COLO829 (cell line): ENCODE measurements at places on chromosomes 3 and 15.

DNA sequence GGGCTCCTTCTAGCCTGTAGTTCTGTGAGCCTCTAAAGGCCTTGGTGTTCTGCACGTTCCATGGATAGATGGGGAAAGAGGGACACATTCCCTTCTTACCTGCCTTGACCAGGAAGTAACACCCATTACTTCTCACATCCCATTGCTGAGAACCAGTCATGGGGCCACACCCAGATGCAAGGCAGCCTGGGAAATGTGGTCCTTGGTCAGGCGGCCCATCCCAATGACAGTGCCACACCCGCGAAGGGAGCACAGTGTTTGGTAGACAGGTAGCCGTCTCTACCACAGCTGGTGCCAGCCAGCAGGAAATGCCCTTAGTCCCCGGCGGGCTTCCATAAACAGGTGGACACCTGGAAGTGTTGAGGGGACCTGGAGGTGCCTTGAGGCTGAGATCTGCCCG is 23.2 kb upstream of the LCTL start:
- no peak for DNase-seq

GRCh38 chr15:51837792-51838251 is 8.4 kb downstream of the TMOD3 start:
- DNase-seq: no peak

DNA sequence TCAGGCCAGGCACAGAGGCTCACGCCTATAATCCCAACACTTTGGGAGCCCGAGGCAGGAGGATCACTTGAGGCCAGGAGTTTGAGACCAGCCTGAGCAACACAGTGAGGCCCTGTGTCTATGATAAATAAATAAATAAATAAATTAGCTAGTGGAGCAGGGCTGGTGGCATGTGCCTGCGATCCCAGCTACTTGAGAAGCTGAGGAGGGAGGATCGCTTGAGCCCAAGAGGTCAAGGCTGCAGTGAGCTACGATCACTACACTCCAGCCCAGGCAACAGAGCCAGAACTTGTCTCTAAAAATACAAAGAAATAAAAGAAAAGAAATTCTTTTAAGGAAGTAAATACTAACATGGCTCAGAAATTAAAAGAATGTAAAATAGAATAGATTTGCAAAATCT is 91.8 kb downstream of the LIPC start:
- no peak for DNase-seq

GRCh38 chr15:86935841-86936240 is 856.2 kb downstream of the AGBL1 start:
- DNase-seq: no peak

DNA sequence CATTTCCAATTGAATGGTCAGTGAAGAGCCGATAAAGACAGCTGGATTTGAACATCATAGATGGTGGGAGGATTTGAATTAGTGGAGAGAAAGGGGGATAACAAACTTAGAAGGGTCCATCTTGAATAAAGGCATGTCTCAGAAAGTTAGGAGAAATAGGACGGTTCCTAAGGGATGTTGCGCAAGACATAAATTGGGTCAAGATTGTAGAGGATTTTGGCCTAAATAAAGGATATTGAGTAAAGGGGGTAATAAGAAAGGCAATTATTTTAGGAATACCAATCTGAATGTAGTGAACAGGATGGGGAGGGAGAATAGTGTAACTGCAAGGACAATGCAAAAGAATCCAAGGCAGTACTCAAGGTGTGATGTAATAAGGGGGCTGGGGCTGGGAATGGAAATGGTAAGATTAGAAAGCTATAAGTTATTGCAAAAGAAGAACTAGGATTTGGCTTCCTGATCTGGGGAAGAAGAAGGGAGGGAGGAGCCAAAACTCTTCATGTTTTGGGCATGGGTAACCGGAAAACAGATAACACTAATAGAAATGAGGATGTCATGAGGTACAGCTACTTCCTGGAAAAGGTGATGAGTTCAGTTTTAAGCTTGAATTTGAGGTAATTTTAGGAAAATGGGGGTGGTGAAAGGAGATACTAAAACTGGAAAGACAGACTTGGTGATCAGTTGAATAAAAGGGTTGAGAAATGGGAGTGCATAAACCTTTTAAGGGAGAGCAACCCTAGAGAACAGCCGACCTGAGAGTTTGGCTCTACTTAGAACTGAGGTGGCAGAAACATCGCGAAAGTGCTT is 17.3 kb upstream of the TRPC1 start:
- DNase-seq: no peak

GRCh38 chr15:96160269-96160668 is 170.2 kb upstream of the NR2F2 start:
- no peak for DNase-seq

DNA sequence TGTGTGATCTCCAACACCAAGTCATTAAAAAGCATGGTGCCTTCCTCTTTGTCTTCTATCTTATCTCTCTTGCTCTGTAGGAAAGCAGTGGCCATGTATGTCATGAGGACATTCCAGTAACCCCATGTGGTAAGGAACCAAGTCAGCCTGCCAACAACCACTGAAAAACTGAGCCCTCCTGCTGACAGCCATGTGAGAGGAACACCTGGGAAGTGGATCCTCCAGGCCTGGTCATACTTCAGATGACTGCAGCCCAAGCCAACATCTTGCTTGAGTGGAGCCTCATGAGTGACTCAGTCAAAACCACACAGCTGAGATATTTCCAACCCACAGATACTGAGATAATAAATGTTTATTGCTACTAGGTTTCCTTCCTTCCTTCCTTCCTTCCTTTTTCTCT is 597.3 kb downstream of the ZIC1 start:
- no peak for DNase-seq

GRCh38 chr3:31114929-31115283 is 220.4 kb upstream of the GADL1 start:
- no peak for DNase-seq

DNA sequence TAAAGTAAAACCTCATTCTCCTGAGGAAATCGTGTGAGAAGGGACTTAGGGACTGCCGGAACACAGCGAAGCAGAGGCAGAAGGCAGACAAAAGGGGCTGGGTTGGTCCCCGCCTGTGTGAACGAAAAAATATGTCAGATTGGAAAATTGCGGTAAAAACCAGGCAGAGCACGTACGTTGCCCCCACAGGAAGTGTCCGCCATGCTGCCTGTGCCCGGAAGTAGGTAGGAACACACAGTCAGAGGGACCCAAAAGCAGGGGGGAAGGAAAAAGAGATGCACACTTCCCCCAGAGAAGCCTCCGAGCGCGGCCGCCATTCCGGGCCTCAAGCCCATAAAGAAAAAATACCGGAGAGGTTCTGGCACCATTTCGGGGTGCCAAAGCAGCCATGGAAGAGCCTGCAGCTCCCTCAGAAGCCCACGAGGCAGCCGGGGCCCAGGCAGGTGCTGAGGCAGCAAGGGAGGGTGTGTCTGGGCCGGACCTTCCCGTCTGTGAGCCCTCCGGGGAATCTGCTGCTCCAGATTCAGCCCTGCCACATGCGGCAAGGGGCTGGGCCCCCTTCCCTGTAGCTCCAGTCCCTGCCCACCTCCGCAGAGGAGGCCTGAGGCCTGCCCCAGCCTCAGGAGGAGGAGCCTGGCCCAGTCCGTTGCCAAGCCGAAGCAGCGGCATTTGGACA is at the start of gene MKRN3:
Gene MKRN3 (plus strand): TSS at position 280 of the 676 bp plus-strand sequence. CDS start 109 bp downstream, at position 389.
- peak; percentile 95 for DNase-seq

DNA sequence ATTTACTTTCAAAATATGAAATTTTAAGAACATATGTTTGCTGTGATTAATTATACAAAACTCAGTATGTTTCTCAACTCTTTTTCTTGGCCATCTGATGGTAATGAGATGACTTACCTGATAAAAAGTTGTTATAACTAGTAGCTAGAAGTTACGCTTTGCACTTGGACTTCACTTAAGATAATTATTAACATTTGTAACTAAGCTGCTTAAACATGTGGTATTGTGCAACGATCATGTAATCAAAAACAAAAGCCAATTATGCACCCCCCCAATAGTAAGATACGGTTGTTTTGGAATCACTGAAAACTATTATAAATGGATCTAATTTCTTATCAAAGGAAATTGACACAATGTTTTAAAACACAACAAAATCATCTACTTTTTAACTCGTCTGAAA is 342.9 kb downstream of the CNTN3 start:
- no peak for DNase-seq

DNA sequence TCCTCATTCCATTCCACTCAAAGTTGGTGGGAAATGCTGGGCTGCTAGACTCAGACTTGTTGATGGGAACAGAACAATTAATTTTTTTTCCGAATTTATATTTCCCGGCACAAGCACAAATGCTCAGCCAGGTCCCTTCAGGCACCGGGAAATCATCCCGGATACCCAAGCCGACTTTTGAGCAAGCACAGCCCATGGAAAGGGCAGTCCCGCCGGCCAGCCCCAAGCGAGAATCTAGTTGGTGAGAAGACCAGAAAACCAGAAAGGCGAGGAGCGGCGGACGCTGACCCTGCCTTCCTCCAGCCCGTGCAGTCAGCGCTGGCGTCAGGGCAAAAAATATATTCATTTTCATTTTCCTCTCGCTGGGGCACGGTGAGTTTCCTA is 763 bp upstream of the ZIC4 start:
- no peak for DNase-seq

- no peak for DNase-seq
These were observed 537.3 kb downstream of the OCA2 start for GRCh38 chr15:27561816-27562215.

DNA sequence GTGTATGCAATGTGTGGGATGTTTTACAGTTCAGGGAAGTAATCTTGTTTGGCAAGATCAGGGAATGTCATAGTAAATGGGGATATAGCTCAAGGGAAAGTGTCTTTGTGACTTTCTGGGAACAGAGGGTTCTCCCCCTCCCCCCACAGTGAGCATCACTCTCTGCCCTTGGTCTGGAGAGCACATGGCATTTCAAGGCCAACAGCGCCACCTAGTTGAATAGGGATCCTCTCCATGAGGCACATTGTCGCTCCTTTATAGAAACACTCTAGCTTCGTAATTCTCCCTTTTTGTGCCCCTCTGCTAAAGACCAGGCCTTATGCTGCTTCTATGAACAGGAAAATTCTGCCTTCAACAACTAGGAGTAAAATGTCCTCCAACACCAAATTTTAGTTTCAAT is 37.1 kb upstream of the ARNT2 start:
- no peak for DNase-seq

- no peak for DNase-seq
These were observed 10.2 kb upstream of the TMEM212 start for GRCh38 chr3:171832989-171833388.

DNA sequence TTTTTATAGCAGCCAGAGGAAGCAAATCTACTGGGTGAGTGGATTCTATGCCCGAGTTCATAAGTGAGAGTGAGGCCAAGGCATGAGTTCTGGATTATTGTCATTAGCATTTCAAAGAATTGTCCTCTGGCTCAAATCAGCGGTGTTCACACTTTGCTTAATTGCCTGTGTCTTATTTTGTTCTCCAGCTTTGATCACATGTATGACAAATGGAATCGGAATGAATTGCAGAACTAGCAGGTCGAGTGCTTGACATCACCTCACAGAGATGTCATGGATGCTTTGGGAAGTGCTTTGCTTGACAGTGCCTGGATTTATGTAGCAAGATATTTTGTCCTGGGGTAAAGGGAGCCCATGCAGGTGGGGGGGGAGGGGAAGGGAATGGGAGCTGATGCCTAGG is 68.0 kb downstream of the SH3GL3 start:
- DNase-seq: no peak

DNA sequence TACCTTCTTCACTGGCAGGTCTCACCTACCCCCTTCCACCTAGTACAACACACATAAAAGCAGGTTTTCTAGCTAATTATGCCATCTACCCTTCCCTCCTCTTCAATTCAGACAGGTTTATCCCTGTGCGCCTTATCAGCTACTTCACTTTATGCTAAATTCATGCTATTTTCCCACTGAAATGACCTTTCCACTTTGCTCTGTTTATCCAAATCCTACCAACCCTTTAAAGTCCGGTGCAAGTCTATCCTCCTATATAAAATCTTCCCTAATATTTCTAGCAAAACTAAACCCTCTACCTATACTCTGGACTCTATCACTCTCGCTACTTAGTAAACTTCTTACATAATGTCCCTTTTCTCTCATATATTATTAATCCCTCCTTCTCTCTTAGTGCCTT is 6.0 kb downstream of the USF3 start:
- DNase-seq: no peak

DNA sequence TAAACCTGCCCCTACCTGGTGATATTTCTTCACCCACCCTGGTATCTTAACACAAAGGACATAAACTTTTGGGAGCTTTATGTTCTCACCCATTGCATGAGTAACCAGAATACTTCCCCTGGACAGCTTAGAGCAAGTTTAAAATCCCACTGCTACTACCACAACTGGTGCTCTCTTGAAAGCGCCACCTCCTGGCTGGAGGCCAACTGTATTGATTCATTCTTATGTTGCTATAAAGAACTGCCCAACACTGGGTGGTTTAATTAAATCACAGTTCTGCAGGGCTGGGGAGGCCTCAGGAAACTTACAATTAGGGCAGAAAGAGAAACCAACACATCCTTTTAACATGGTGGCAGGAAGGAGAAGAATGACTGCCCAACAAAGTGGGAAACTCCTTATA is 592.4 kb downstream of the EPHA3 start:
- DNase-seq: no peak

GRCh38 chr15:83486363-83486762 is 39.2 kb downstream of the SH3GL3 start:
- no peak for DNase-seq

GRCh38 chr15:85545185-85545584 is 164.8 kb downstream of the AKAP13 start:
- peak; percentile 59 for DNase-seq

DNA sequence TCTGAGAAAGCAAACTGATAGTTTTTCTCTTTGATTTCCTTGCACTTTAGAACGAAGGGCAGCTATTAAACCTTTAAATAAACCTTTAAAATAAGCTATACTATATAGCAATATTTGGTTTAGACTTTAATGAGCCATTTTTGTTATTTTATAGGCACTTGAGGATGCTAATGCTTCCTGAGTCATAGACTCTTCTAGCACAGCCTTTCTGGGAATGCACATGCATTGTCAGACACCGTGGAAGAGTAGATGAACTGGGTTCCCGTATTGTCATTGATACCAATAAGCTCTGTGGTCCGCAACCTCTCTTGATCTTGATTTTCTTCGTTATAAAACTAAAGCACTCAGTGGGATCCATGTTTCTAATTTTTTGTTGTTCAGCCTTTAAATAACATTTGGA is 27.6 kb downstream of the CERS3 start:
- DNase-seq: no peak
